ENCODE measurements at places on chromosomes 2 and 18. TPM values are rescaled to one million over a fixed set of nuclear protein-coding genes. Genes with fewer than 3 reads are reported as not detected.

DNA sequence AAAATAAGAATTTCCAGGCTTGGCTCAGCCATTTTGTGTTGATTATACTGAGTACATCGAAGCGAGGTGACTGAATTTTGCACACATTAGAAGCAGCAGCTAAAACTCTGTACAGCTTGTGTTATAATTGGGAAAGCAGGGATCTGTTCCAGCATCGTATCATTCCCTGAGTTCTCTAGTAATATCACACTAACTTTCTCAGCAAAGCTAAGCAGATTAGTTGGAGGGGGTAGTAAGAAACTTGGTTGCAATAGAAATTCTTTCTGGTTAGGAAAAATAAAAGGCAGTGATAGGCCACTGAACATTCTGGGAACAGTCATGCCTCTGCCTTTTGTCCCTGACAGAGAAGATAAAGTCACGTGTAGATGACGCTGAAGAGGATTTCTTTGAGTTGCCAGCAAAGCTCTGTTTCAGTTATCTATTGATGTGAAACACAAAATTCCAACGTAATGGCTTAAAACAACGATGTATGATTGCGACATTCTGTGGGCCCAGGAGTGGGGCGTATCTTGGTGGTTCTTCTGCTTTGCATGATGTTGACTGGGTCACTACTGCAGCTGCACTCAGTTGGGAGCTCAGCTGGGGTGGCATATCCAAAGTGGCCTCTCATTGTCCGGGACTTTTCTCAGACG, 202.1 kb upstream of the MEX3C start:
- H3K4me3 ChIP-seq = no peak overlapping the region
- no peak overlapping the region for H3K27ac ChIP-seq
- no peaks in the 10 kb centered on the region for H3K36me3 ChIP-seq
- no peaks in the 10 kb centered on the region for H3K4me1 ChIP-seq
- H3K27me3 ChIP-seq = peaks cover 2% of the 10 kb centered on the region
- DNase-seq = no peak

GRCh38 chr18:12445554-12445953, 37.8 kb downstream of the PRELID3A start:
- H3K27ac ChIP-seq = no peak overlapping the region
- H3K4me3 ChIP-seq = no peak overlapping the region
- H3K27me3 ChIP-seq = no peaks in the 10 kb centered on the region
- DNase-seq = no peak

DNA sequence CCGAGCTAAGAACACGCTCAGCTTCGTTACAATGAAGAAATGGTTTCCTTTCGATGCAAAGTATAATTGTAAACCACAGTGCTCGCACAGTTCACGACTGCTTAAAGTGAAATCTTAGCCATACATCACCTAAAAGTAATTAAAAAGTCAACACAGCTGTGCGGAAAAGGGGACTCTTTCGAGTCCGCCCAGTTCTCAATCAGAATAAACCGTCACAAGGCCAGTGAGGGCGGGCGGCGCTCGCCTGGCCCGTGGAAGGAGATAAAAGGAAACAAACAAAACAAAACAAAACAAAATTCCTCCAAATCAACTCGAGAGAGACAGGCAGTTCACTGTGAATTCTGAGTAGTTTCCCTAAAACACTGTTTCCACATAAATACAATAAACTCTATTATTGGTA, 200.9 kb downstream of the TWIST2 start:
- no peak overlapping the region for H3K27ac ChIP-seq
- H3K36me3 ChIP-seq = peaks cover 15% of the 10 kb centered on the region
- DNase-seq = no peak
- H3K27me3 ChIP-seq = no peaks in the 10 kb centered on the region
- no peak overlapping the region for H3K4me3 ChIP-seq
- H3K4me1 ChIP-seq = no peaks in the 10 kb centered on the region

The TOGARAM2 gene
- 2.7 TPM for total RNA-seq

GRCh38 chr2:11914455-11914854, 168.0 kb downstream of the LPIN1 start:
- H3K27ac ChIP-seq = no peak overlapping the region
- H3K4me3 ChIP-seq = no peak overlapping the region
- DNase-seq = no peak
- no peaks in the 10 kb centered on the region for H3K27me3 ChIP-seq
